ENCODE measurements at places on chromosomes 6 and 20.

- DNase-seq: no peak
Measured at GRCh38 chr20:16661756-16662155, 68.1 kb upstream of the SNRPB2 start.

DNA sequence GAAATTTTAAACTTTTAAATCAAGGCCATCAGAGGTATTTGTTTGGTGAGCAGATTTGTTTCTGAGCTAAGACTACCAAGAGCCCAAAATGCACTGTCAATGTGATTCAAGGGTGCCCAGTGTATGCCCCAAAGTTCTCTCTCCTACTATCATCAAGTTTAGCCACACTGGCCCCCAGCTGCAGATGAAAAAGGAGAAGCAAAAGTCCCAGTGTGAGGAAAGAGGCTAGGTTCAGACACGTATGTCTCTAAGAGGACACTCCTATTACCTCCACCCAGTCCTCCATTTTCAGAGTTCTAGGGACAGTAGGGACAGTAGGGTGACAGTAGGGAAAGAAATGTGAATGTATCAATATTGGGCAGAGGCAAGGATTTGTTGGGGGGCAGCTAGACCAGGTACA lies 230.8 kb downstream of the CD83 start:
- no peak for DNase-seq

- DNase-seq: no peak
Measured at GRCh38 chr6:130252527-130253237, 29.9 kb upstream of the SAMD3 start.

DNA sequence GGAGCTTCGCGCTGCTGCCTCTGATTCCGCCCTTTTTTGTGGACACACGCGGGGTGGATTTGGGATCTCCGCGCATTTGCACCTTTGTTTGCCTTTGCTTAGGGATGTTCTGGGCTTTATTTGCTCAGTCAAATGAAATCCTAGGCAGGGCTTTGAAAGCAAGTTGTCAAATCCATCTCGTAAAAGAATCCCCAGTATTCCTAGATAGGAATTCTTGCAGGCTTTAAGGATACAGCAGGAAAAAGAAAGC lies 453 bp downstream of the CEP57L1 start:
- no peak for DNase-seq

DNA sequence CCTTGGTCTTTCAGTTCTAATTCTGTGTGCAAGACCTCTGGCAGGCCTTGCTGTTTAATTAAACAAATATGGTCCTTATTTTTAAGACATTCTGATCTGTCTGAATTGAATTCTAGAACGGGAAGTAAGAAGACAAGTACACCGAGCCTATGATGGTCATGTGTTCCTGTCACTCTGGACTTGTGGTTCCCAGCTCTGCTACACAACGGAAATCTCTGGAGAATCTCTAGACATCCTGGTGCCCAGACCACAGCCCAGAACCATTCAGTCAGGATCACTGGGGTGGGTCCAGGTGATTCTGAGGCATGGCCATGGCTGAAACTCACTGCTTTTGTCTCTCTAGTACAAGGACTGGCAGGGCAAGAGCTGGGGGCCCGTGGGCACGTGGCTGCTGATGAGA lies 15.9 kb upstream of the KCNK16 start:
- DNase-seq: no peak

DNA sequence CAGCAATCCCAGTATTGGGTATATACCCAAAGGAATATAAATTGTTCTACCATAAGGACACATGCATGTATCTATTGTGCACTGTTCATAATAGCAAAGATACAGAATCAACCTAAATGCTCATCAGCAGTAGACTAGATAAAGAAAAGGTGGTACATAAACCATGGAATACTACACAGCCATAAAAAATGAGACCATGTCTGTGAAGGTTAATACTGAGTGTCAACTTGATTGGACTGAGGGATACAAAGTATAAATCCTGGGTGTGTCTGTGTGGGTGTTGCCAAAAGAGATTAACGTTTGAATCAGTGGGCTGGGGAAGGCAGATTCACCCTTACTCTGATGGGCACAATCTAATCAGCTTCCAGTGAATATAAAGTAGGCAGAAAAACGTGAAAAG lies 86.9 kb downstream of the MAN1A1 start:
- no peak for DNase-seq

- no peak for DNase-seq
Measured at GRCh38 chr20:44396369-44397130, 41.1 kb downstream of the HNF4A start.

DNA sequence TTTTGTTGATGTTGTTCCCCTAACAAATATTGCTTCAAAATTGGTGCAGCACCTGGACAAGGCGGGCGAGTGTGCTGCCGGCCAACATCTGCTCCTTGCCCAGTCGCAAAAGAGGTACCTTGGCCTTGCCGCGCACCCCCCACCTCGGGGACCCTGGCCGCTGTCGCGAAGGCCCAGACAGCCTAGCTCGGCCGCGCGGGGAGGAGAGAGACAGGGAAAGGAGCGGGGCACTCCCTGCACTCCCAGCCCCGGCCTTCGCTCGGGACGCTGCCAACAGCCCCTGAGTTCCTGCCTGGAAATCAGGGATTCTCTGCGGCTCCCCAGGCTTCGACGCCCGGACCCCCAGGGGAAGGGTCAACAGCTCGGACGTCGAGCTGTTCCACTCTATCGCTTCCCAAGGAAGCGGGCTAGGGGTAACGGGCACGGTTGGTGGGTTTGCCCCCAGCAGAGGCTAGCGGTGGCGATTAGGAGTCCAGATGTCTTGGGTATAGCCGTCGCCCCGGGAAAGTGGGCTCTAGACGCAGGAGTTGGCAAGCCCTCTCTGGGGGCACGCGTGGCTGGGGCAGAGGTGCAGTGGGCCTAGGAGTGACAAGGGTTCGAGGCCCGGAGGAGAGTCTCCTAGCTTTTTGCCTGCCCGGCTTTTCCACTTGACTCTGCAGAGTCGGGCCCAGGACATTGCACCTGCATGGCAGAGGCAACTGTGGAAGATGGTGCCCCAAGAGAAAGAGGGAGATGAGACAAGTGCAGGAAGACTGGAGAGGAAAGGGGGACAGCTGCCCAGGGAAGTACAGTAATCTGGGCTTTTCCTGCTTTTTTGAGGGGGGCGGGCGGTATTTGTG lies 8.2 kb downstream of the POU3F2 start:
- no peak for DNase-seq

DNA sequence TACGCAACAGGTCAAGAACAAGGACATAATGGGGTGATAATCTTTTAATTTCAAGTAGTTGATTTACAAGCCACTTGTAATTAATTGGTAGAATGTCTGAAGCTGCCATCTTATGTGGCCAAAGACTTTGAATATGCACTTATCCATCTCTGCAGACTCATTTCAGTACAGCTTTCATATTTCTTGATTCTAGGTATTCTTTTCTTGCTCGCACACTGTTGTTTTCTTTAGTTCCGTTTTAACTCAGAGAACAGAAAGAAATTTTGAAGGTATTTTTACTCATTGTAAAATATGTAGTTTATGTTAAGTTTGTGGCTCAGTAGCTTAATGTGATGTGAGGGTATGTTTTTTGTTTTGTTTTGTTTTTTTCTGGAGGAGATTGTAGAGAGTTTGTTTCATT lies 73.9 kb downstream of the UBR2 start:
- DNase-seq: no peak

DNA sequence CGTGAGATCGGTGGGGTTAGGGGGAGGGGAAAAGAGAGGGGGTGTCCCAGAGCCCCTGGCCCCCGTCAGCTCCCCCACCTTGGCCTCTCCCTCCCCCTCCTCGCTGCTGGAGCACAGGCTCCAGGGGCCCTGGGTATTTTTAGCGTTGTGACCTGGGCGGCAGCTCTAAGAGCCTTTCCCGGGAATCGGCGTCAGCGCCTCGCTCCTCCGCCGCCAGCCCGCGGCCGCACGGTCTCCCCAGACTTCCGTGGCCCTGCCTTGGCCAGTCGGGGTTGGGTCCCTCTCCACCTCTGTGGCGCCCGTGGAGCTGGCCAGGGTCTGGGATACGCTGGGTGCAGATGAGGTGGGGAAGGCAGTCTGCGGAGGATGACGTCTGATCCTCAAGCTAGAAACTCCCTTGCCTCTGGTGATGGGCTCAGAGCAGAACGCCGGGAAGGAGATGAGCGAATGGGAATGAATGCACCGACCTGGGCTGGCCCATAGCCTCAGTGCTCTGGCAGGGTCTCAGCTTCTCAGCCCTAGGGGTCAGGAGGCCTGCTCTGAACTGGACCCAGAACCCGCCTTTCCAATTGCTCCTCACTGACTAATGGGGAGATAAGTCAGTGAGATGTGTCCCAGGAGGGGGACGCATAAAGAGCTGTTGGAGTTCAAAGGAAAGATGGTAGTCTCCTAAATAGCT lies 883 bp upstream of the DBNDD2 start:
- DNase-seq: no peak

GRCh38 chr6:86203044-86203443 lies 560.4 kb upstream of the SYNCRIP start:
- no peak for DNase-seq

GRCh38 chr6:155909710-155910109 lies 454.1 kb upstream of the NOX3 start:
- no peak for DNase-seq

GRCh38 chr6:20707870-20708269 lies 173.6 kb downstream of the CDKAL1 start:
- DNase-seq: no peak

DNA sequence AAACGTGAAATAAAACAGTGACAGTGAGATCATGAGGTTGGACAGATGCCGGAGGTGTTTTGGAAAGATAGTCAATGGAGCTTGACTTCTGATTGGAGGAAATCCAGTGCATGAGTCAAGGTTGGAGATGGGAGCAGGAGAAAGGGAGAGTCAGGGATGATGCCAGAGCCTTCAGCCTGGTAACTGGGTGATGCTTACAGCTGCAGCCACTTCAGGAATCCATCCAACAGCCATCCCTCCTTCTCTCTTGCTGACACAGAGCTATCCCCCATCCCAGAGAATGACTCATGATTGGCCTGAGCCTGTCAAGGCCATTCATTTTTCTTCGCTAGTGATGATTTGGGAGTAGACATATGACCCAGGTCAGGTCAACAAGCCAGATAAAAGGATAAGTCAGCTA lies 112.8 kb downstream of the SAMD5 start:
- DNase-seq: no peak

GRCh38 chr6:4819706-4820283 lies 43.6 kb downstream of the CDYL start:
- DNase-seq: no peak

GRCh38 chr20:63086421-63087235 lies 79.9 kb upstream of the BHLHE23 start:
- DNase-seq: no peak

- no peak for DNase-seq
Measured at GRCh38 chr20:1856424-1856823, 38.8 kb upstream of the SIRPA start.

All from activated gamma-delta T cell (primary cell).